Stimulated activated CD8-positive, alpha-beta memory T cell treated with anti-CD3 and anti-CD28 coated beads, Interleukin-2, amount 100 ng/mL, for 1 hour (primary cell): ENCODE measurements at places on chromosomes 12 and 14.

GRCh38 chr12:42691991-42692557, 102.5 kb upstream of the PRICKLE1 start:
- DNase-seq: no peak

GRCh38 chr12:58774731-58775130, 145.6 kb downstream of the LRIG3 start:
- DNase-seq: no peak

DNA sequence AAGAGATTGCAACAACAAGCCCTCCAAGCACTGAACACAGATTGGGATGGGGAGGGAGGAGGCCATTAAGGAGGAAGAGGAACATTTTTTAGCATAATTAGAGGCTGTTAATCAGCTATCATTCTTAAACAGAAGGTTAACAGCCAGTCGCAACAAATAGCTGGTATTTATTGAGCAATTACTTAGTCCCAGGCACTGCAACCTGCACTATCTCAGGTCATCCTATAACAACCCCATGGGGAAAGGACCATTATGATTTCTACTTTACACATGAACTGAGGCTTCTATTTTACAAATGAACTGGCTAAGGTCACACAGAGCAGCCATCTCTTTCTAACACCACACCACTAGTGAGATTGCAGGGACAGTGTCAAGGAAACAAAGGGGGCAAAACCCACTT, 10.4 kb downstream of the RAB35 start:
- DNase-seq: no peak

DNA sequence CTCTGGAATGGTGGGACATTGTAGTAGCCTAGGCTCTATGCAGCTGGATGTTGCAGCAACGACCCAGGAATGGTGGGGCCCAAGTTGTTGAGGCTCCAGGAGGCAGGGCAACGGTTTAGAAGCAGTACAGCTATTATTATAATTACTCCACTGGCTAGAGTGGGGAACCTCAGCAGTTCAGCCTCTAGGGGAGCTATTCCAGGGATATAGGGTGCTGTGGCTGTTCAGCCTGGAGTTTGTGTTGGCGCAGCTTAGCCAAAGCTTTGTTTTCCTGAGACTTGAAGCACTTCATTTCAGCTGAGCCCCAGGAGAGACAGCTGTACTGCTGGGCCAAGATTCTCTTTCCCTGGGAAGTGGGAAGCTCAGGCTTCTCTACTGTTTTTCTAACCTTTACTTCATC, 1023.0 kb upstream of the ATXN7L3B start:
- DNase-seq: no peak

DNA sequence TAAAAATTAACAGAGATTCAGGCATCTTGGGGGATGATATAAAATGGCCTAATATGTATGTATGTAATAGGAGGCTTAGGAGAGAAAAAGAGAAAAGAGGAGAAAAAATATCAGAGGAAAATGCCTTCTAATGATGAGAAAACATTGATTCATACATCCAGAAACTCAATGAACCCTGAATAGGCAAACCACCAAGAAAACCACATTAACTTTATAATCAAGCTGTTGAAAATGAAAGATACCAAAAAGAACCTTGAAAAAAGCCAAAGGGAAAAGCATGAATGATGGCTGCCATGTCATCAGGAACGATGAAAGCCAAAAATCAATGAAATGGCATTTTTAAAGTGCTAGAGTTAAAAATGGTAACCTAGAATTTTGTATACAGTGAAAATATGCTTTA, 180.2 kb downstream of the EPS8 start:
- DNase-seq: no peak

GRCh38 chr12:120504587-120504986, 8.7 kb downstream of the DYNLL1 start:
- no peak for DNase-seq
